COR-L47 (cell line): ENCODE measurements at places on chromosomes 1 and 21.

DNA sequence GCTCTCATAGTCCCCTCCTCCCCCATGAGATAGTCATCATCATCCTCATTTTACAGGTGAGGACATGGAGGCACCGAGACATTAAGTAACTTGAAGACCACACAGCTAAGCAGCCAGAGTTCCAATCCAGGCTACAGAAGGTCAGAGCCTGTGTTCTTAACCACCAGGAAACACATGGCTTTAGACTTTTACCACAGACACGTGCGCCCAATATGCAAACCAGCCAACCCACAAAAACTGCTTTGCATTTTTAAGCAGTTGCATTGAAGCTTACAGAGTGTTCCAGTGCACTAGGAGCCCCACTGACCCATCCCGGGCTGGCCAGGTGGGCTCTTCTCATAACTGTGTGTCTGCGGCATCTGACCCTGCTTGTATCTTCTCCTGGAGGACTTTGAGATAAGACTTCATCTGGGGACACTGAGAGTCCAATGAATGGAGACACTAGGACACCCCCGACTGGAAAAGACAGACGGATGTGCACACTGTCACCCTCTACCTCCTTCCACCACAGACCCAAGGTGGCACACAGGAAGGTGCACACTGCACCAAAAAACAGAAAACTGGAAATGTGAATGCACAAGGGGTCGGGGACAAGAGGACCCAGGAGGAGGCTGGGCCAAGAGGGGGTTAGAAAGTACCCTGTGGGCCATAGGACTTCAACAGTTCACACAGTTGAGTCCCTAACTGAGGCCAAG, 56.4 kb downstream of the ETS2 start:
- no peak for DNase-seq

- DNase-seq: peak; percentile 94
These were observed 673.6 kb upstream of the ADGRL2 start for GRCh38 chr1:81126989-81127581.

- DNase-seq: no peak
These were observed 38.7 kb downstream of the VTCN1 start for GRCh38 chr1:117171900-117172511.

DNA sequence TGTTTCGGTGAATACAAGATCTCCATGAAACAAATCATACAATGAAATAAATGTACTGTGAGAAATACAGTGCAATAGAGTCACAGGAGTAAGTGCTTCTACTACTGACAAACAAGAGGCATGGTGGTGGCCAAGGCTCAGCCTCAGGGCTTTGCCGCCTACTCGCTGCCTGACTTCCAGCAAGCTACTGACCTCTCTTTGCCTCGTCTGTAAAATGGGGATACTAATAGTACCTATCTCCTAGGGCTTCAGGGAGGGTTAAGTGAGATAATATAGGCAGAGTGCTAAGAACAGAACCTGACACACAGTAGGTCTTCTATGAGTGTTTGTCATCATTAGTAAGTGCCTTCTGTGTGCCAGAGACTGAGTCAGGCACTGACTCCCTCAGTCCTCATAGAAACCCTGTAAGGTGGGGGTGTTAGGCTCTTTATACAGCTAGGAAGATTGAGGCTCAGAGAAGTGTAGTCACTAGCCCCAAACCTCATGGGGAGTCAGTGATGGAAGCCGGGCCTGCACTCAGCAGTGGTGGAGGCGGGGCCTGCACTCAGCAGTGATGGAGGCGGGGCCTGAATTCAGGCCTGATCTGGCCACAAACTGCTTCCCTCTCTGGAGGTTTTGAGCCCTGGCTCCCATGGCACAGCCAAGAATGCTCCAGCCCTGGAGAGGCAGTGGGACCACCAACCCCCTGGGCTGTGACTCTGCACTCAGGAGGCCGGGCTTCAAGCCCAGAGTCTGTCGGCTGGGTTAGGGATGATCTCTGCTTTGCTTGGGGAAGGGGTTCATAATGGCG, 6.8 kb downstream of the BSND start:
- no peak for DNase-seq

GRCh38 chr1:206960676-206961386, 9.4 kb downstream of the FCAMR start:
- no peak for DNase-seq

DNA sequence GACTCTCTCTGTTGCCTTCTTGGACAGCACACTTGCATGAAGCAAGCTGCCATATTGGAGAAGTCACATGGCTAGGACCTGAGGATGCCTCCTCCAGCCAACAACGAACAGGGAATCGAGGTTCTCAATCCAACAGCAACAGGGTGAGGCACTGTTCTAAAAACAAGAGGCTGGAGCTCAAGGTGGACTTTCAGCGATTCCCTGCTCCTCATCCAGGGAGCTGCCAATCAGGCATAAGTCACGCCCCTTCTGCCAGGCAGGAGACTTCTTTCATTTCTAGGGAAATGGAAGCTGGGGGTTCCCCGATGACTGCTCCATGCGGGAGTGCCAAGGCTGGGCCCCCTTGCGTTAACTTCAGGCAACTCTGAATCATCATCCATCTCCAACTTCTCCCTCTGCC, 22.7 kb upstream of the IFNAR1 start:
- DNase-seq: no peak

DNA sequence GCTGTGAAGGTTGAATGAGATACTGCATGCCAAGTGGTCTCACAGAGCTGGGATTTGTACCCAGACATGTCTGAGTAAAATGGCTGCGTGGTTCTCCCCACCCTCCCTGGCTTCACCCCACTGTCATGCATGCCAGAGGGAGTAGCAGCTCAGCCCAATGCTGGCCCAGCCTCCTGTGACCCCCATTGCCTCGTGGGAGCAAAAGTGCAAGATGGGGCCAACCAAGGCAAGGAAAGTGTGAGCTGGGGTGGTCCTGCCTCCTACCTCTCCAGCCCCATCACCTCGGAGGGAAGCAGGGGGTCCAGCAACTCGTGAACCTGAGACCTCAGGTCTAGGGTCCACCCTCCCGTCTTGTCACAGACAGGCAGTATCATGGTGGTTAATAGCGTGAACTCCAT, 209.8 kb upstream of the GRIK3 start:
- DNase-seq: no peak

GRCh38 chr1:38052750-38053415, 6.3 kb upstream of the POU3F1 start:
- DNase-seq: no peak

DNA sequence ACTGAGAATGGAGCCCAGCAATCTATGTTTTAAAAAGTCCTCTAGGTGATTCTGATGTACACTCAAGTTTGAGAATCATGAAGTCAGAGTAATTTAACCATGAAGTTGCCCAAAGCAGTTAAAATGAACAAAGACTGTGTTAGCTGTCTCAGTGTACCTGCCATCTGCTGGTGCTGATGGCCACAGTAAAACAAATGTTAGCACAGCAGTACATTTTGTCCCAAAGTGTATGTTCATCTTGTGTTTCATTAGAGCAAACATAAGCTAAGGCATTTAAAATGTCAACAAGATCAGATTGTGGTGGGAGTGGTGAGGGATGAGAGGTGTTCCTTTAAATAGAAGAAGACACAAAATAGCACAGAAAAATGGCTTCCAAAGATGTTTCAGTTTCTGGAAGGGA, 31.1 kb downstream of the FYB2 start:
- DNase-seq: no peak

DNA sequence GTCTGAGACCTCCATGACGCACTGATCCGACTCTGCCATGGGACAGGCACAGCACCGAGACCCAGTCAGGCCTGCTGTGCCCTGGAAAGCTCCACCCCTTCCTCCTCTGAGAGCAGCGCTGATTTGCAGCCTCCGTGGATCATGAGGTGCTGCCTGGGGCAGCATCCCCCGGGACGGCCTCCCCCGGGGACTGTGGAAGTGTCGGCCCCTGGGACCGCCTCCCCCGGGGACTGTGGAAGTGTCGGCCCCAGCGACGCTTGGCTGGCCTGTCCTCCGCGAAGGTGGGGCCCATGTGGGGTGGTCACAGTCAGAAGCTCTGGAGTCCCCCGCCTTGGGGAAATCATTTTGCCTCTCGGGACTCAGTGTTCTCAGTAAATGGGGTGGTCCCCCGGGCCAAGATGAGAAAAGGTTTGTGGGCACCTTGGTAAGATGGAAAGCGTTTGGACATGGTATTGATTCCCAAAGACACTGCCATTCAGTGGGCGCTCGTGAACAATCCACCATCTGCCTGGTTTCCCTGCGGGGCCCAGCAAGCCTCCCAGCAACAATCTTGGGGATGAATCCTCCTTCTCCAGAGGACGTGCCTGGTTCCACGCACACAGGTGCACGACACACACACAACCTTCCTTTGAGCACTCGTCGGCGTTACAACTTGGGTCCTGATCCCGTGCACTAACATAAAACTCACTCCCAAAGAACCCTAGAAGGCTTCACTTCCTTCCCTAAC, 3.0 kb downstream of the TFF2 start:
- DNase-seq: no peak
